Fibroblast of villous mesenchyme (primary cell): ENCODE measurements at places on chromosomes 16 and 17. TPM values are rescaled to one million over a fixed set of nuclear protein-coding genes. Genes with fewer than 3 reads are reported as not detected.

IRF8 gene
- not detected in 2 replicates for total RNA-seq

SLC6A4 gene
- not detected in 2 replicates for total RNA-seq

PLEKHH3 gene
- 13.8 and 15.1 TPM in 2 replicates for total RNA-seq

VMO1 gene
- 0.64 TPM in 1 of 2 replicates, not detected in the other for total RNA-seq

ZFP3 gene
- total RNA-seq = 1.6 and 2.2 TPM in 2 replicates

CHP2 gene
- not detected in 2 replicates for total RNA-seq

CDH16 gene
- total RNA-seq = not detected in 2 replicates

AOC2 gene
- 0.43 and 0.64 TPM in 2 replicates for total RNA-seq

GRCh38 chr16:72751076-72751475 is 296.9 kb downstream of the ZFHX3 start:
- DNase-seq = no peak

DNA sequence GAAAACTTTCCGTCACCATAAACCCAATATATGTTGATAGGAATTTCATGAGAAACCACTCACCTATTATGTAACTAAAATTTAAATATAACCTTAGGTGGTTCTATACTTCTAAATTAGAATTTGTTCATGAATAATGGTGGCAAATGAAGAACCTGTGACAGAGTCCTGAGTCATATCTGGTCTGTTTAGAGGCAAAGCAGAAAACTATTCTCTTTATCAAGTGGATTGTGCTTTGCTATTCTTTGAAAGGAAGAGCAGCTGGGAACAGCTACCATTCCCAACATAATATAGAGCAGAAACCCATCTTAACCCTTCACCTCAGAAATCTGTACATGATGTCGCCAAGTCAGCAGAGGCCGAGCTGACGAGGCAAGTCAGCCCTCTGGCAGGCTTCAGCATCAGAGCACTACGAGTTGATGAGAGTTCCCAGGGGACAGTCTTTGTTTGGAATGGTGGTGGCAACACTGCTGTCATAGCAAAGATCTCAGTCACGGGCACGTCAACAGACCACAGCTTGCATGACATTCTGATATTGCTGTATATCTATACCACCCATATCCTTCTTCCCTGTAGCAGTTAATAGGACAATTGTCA is 631.9 kb upstream of the CA10 start:
- DNase-seq = no peak

- DNase-seq = peak; percentile 66
Observed at GRCh38 chr17:56833057-56833808, 487 bp downstream of the C17orf67 start.

GRCh38 chr16:15966836-15967546 is 17.6 kb downstream of the ABCC1 start:
- peak; percentile 55 for DNase-seq

DNA sequence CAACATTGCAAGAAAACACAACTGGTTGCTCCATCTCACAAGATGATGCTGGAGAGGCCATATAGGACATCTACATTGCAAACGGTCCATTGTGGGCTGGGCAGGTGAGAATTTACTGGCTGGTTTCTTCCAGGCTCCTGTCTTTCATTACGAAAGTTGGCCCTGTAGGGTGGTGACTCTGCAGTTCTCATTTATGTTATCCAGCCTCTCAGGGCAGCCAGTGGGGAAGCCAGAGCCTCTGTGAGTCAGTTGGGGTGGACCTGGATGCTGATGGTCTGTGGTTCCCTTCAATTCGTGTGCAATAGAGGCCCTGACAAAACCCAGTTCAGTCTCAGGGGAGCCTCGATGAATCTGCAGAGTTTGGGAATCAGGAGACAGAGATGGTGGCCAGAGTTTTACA is 341.0 kb upstream of the CCL2 start:
- no peak for DNase-seq

- DNase-seq = peak; percentile 76
Observed at GRCh38 chr16:86609115-86609514, 30.8 kb downstream of the FOXL1 start.

GRCh38 chr17:33459078-33459940 is 166.2 kb upstream of the ASIC2 start:
- DNase-seq = no peak
